ENCODE measurements at places on chromosomes 4 and X. TPM values are rescaled to one million over a fixed set of nuclear protein-coding genes. Genes with fewer than 3 reads are reported as not detected.

The PASD1 gene
- total RNA-seq, result not detected

DNA sequence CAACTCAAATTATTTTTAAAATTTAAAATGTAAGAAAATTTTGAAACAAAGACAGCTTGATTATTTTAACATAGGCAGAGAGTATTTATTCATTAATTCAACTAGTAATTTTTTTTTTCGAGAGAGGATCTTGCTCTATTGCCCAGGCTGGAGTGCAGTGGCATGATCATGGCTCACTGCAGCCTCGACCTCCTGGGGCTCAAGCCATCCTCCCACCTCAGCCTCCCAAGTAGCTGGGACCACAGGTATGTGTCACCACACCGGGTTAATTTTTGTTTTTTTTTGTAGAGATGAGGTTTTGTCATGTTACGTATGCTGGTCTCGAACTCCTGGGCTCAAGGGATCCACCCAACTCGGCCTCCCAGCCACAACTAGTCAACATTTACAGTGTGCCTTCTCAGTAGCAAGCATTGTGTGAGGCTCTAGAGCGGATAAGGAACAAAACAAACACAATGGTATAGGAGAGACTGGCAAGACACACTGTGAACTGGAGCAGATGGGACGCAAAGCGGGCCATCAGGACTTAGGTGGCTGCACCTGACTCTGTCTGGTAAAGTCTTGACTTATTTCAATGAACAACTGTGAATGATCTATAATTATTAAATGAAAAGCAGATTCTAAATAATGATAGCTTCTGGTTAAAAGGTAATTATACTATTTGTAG is 21.6 kb downstream of the SETD7 start:
- no peak overlapping the region for H3K4me3 ChIP-seq
- no peak for DNase-seq
- no peak overlapping the region for H3K27ac ChIP-seq
- no peaks in the 10 kb centered on the region for H3K4me1 ChIP-seq
- no peaks in the 10 kb centered on the region for H3K36me3 ChIP-seq

GRCh38 chrX:93177930-93178329 is 495.4 kb downstream of the NAP1L3 start:
- H3K4me3 ChIP-seq, result no peak overlapping the region
- no peaks in the 10 kb centered on the region for H3K27me3 ChIP-seq
- no peaks in the 10 kb centered on the region for H3K36me3 ChIP-seq

GRCh38 chrX:8748855-8749254 is 16.9 kb upstream of the ANOS1 start:
- no peak for DNase-seq
- H3K36me3 ChIP-seq, result no peaks in the 10 kb centered on the region
- H3K4me3 ChIP-seq, result no peak overlapping the region

GRCh38 chr4:177945268-177945667 is 503.0 kb upstream of the AGA start:
- DNase-seq, result no peak
- no peaks in the 10 kb centered on the region for H3K27me3 ChIP-seq
- H3K4me1 ChIP-seq, result no peaks in the 10 kb centered on the region
- no peak overlapping the region for H3K4me3 ChIP-seq
- no peak overlapping the region for H3K27ac ChIP-seq

- no peaks in the 10 kb centered on the region for H3K4me1 ChIP-seq
- H3K27me3 ChIP-seq, result no peaks in the 10 kb centered on the region
- no peak overlapping the region for H3K4me3 ChIP-seq
- H3K36me3 ChIP-seq, result no peaks in the 10 kb centered on the region
- DNase-seq, result no peak
- no peak overlapping the region for H3K27ac ChIP-seq
These were observed 1403.1 kb upstream of the TENM3 start for GRCh38 chr4:180840142-180840541.

The GLRA2 gene
- total RNA-seq, result not detected

DNA sequence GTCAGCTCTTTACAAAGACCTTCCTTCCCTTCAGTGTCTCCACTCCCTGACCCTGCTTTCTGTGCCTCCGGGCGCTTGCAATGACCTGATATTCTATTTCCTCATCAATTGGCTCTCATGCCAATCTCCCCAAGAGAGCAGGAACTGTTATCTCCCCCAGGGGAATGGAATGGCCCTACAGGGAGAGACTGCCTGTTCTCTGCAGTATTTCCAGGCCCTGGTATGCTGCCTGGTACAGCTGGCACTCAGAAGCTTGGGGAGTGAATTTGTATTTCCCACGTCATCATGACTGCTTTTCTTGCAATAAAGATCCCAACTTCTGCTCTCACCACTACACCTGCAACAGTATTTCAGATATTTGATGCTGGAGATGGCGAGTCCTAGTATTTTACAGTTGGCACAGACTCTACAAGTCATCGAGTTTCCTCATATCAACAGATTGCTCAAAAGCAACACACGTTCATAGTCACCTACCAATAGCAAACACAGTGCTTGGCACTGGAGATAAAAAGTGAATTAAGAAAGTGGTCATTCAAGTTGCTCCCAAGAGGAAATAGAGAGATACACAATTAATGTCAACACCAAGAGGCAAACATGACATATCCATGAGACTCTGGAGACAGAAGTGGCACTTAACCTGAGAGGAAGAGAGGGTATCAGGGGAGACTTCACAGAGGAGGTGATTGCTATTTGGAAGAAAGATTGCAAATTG is 90.5 kb upstream of the EGFL6 start:
- H3K4me3 ChIP-seq, result no peak overlapping the region
- no peak overlapping the region for H3K27ac ChIP-seq
- no peak for DNase-seq

The PLCXD1 gene
- total RNA-seq, result 18.2 TPM

GRCh38 chr4:2834001-2834921 is 9.4 kb upstream of the ADD1 start:
- no peak overlapping the region for H3K4me3 ChIP-seq
- peaks cover 49% of the 10 kb centered on the region for H3K4me1 ChIP-seq
- no peak for DNase-seq
- no peaks in the 10 kb centered on the region for H3K36me3 ChIP-seq

The ABCG2 gene
- total RNA-seq, result 0.27 TPM
